Activated CD8-positive, alpha-beta memory T cell treated with anti-CD3 and anti-CD28 coated beads for 1 hour (primary cell): ENCODE measurements at places on chromosomes 3 and 15.

DNA sequence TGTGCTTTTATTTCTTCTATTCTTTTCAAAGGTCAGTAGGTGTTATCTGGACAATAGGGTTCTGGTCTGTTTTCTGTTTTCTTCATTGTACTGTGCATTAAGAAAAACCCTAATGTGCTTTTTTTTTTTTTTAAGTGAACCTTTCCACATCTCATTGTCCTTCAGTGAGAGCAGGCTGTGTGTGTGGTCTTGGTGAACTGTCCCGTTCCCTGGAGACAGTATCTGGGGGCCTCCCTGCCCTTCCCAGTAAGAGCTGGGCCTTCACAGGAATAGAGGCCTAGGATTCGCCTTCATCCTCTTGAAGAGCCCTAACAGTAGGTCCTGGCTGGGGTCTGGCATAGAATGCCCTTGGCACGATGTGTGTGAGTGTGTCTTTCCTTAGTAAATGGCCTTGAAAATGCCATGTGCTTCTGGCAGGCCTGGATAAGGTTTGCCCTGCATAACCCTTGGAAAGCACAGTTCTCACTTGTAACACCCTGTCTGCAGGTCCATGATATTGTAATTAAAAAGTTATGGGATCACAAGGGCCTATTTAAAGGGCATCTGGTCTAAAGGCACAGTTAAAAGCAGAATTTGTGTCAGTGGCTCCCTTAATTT lies 81.2 kb downstream of the IGF1R start:
- no peak for DNase-seq

GRCh38 chr3:40104441-40104840 lies 205.1 kb upstream of the EIF1B start:
- no peak for DNase-seq

GRCh38 chr3:46540550-46540949 lies 25.6 kb downstream of the LRRC2 start:
- no peak for DNase-seq

DNA sequence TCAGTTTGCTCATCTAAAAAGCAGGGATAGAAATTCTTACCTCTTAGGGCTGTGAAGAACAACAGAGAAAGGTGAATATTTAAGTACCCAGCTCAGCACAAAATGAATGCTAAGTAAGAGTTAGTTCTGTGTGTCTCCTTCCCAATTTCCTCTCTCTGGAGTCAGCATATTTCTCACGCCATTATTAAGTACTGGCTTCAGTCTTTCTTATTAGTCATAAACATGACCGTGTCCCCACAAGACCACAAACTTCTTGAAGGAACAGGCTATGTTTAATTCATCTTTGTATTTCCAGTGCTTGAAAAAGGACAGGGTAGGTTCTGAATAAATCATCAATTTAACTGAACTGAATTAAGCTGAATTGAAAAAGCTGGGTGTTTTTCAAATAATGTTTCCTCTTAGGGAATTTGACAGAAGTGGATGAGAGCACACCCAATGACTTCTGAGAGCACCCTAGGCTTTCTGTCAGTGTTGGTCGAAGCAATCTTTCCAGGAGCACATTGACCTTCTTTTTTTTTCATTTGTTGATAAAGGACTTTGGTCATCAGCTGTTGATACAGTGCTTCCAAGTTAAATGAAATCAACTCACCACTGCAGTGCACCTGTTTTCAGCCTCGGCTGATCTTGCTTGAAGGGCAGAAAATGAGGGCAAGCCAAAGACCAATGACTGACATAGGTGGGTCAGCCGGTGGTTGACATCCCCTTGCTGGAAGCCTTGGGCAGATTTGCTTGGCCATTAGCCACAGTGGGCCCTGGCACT lies 324.6 kb downstream of the MFSD1 start:
- DNase-seq: no peak

DNA sequence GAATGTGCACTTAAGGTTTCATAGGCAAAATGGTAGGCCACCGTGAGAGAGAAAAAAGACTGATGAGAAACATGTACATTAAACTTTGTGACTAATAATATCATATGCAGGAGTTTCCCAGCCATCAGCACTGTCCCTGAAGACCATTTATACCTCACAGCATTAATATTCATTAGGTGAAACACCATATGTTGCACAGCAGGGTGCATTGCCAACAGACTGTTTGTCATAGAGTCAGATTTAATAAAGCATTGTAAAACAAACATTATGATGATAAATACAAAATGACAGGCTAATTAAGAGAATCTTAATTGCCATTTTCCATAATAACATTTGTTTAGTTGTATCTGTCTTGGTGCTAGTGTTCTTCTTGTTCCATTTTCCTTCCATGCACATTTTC lies 578.3 kb downstream of the EPHA3 start:
- no peak for DNase-seq

GRCh38 chr3:63960048-63960711 lies 48.0 kb upstream of the SCAANT1 start:
- no peak for DNase-seq

DNA sequence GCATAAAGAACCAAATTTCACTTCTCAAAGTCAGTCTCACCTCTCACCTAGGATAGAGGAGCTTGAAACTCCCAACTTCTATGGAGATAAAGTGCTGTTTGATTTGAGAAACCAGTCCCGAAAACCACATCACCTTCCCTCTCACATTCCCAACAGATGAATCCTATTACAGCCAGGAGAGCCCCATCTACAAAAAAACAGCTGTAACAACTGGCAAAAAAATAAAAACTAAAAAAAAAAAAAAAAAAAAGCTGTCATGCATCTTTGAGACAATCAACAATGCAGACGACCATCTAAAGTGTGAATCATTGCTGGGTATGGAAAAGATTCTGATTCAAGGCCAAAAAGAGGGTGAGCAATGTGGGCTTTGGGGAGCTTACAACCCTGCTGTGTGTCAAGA lies 23.8 kb downstream of the HOMER2 start:
- no peak for DNase-seq

- DNase-seq: no peak
Measured at GRCh38 chr15:85568261-85568808, 187.9 kb downstream of the AKAP13 start.
